ENCODE measurements at places on chromosomes 2 and 18.
A peak's percentile ranks its signal among the peaks of the same experiment; 100 is the strongest.

DNA sequence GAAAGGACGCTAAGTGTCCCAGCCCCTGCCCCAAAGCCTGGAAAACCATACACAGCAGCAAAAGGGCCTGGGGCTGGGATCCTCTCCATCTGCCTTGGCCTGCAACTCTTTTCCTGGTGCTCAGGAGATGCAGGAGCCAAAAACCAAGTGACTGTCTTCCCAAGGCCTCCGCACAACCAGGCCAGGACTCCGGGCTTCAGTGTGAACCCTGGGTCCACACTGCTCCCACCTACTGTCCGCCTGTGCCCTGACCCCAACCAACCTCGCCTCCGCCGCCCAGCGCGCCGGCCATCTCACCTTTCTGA, 1.1 kb downstream of the FEV start:
- no peak for DNase-seq

- DNase-seq = no peak
Measured at GRCh38 chr18:8735274-8735673, 29.9 kb downstream of the MTCL1 start.

GRCh38 chr18:44679056-44679913, 1.4 kb upstream of the SETBP1 start:
- peak; percentile 52 for DNase-seq

DNA sequence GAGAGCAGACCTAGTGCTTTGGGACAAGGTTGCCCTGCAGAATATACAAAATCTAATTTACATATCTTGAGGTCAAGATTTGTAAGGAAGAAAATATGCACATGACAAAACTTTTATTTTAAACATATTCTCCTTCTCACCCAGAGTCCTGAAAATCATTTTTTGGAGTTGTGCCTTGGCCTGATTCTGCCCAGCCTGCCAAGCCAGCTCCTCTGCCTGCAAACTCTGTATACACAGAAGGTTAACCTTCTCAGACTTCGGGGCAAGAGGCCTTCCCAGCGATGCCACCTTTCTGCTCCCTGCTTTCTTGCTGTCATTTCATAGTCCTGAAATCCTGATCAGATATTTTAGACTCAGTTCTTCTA, 95.8 kb upstream of the CAVIN2 start:
- DNase-seq = no peak

DNA sequence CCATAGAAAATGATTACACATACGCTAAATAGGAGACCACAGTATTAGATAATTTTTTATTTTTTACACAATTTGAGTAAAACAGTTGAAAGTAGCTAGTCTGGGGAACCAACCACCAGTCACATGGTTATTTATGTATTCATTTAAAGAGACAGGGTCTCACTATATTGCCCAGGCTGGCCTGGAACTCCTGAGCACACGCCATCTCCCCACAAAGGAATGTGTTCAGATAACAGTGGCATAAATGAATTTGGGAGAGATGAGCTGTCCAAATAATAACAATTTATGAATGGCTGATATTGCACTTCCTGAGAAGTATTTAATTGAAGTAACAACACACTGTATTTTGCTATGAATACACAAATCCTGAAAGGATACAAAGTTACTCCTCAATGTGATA, 39.7 kb downstream of the KIDINS220 start:
- DNase-seq = no peak

DNA sequence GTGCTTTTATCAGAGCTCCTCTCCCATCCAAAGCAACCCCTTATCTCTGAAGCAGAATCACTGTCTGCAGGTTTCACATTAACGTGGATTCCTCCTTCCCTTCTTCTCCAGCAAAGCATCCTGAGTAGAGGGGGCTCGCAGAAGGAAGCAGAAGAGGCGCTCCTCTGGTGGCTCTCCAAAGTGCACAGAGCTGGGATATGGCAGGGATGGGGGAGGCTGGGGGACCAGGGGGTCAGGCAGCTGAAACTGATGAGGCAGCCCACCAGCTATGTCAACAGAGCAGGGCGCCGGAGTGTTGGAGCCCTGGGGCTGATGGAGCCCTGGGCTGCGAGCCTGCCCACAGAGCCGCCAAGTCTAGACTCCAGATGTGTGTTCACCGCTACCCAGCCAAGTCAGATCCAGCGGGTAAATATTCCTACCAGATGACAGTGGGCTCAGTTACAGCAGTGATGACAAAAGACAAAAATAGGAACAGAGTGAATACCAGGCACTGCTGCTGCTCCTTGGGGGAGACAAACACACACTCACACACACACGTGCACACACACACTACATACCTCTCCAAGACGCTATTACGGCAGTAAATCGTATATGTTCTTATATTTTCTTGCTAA, 678.3 kb upstream of the ID2 start:
- DNase-seq = no peak

DNA sequence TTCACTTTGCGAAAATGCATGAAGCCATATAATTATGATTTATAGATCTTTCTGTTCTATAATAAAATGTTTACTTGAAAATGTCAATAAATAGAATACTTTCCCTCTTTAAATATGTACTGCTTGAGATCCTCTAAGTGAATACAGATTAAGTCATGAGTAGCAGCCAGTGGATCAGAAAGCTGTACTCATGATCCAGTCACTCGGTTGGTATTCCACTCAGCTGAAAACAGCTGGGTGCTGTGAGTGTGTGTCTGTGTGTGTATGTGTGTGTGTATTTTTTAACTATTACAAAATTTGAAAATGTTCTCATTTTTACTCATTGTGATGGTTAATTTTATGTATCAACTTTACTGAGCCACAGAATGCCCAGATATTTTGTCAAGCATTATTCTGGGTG, 141.6 kb upstream of the CYP26B1 start:
- DNase-seq = no peak

DNA sequence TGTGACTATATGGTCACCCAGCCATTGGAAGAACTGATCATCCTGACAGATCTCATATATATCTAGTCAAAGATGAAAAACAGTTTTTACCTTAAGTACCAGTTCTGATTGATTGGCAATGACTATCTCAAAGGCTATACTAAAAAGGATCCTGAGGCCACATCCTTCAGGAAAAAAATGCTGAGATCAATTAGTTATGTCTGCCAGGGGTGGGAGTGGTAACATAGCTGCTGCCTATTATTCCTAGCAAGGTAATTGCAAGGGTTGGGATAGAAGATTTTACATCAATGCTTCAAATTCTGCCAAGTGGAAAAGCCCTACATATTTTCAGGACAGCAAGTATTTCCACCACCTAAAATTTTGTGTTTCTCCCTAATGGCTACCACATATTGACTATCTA, 114.7 kb downstream of the C1D start:
- no peak for DNase-seq

DNA sequence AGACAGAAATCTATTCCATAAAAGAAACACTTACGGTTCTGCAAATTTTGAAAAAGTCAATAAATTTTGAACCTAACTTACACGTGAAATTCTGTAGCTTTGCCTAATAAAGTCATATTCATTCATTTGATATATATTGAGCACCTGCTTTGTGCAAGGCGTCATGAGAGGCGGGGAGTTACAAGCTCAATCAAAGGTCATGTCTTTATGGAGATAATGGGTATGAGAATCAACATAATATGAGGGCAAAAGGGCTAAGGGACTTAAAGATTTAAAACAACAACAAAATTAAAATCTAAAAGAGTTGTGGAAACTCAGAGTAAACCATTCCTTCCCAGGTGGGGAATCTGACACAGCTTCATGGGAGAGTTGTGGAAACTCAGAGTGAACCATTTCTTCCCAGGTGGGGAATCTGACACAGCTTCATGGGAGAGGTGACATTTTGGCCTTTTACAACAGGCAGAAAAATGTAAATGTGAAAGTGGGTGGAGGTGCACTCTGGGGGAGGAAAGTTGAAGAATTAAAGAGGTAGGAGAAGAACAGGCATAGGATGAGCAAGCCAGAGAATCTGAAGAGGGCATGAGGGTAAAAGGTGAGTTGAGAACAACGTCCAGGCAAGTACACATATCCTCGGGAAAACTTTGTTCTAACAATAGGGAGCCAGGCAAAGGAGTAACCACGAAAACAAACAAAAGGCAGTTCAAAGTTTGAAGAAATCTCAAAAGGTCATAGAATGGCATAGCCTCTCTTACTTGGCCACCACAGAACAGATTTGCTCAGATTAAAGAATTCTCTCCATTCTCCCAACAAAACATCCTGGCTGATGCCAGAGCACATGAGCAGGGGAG, 49.5 kb upstream of the CD226 start:
- no peak for DNase-seq

GRCh38 chr2:2827761-2828221, 496.7 kb upstream of the MYT1L start:
- DNase-seq = no peak

GRCh38 chr2:30877833-30878232, 70.6 kb upstream of the CAPN13 start:
- DNase-seq = no peak

- DNase-seq = no peak
Measured at GRCh38 chr2:216574046-216574445, 59.2 kb upstream of the IGFBP2 start.

- no peak for DNase-seq
Measured at GRCh38 chr2:71389384-71390072, 57.9 kb downstream of the ZNF638 start.

- peak; percentile 78 for DNase-seq
Measured at GRCh38 chr2:70070542-70071268, 16.6 kb upstream of the PCBP1 start.

- DNase-seq = no peak
Measured at GRCh38 chr2:60157283-60157682, 396.2 kb downstream of the BCL11A start.

DNA sequence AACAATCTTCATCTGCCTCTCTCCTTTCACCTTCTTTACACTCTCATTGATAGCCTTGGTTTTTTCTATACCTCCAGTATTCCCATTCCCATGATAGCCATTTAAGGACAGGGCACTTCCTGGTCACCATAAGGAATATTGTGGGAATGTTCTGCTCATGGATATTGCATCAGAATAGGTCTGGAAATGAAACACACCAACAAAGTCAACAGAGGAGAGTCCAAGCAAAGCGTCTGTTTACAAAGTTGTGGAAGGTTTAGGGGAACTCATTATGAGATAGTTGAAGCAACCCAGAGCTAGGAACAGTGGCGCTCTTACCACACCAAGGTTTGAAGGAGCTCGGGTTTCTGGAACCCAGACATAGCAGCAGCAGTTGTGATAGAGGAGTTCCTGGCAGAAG, 150.3 kb upstream of the TNP1 start:
- DNase-seq = no peak

DNA sequence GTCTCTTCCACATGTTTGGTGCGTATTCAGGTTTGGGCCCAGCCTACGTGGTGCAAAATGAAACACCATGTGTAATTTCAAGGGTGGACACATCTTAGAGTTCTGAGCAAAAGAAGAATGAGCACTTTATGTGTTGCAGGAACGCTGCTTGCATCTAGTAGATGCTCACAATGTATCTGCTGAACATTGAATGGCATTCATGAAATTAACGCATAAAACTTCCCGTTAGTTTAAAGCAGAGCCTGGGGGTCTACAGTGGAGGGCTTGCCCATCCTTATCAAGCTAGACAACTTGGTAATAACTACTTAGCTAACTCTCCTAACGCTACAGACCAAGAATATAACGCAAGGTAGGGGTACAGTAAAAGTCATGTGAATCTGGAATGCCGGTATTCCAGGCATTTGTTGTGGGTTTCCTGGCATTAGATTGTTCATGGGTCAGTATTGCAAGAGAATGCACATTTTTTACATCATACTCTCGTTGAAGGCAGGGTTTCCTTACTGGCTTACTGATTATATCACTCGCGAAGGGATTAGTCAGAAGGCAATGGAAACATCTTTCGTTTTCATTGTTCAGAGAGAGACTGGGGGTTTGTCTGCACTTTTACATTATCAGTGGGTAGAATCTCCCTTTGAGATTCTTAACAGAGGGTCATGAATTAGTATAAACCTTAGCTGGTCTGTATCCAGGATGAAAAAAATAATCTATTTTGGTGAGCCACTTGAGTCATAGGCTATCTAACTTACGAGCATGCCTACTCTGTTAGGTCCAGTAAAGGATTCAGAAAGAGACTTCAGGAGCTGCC, 229.5 kb upstream of the EPAS1 start:
- DNase-seq = no peak

DNA sequence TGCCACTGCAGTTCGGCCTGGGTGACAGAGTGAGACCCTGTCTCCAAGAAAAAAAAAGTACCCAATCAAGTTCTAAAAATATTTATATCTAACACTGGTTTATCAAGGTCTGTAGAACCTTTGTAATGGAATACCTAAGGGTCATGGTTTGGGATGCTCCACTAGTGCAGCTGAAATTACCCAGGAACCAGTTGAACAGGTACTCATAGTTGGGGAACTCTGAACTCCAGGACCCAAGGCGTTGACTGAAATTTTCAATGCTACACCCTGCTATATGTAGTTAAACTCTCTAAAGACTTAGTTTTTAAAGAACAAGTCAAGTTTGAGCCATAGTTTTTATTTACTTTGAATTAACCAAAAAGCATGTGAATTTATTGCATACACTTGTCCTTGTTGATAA, 55.1 kb downstream of the FAM117B start:
- no peak for DNase-seq

GRCh38 chr2:26639685-26640243, 1.4 kb downstream of the CIB4 start:
- no peak for DNase-seq
